Ovary (tissue), 10 donors: ENCODE measurements at places on chromosomes 7 and 10. TPM values are rescaled to one million over a fixed set of nuclear protein-coding genes. Genes with fewer than 3 reads are reported as not detected.
A peak's percentile ranks its signal among the peaks of the same experiment; 100 is the strongest.

DNA sequence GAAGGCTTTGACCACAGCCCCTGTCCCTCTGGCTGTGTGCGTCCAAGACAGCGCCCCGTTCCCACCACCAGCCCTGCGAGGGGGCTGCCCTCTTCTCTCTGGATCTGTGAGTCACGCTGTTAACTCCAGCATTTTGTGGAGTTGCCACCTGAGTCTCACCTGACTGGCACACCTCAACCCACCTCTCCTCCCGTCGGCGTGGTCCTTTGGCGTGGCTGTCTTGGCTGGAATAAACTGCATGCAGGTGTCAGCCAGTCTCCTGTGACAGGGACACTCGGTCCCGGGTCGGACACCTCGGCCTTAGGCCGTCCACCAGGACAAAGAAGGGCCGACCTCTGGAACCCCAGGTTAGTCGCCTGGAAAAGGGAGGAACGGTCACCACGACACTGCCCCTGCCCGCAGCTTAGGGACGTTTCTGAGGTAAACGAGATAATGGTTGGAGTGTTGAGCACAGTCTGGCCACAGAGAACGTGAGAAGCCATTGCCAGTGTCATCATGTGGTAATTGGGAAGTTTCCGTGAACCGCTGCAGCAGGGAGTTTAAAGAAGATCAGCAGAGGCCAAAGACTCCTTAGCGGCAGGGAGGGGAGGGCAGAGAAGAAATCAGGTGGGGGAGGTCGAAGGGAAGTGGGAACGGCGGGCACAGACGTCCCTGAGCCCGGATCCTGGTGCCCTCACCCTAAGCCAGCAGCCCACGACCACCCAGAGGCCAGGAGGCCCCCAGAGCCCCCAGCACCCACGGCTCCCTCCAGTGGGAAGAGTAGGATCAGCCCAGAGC, 73.6 kb upstream of the FAM20C start:
- peaks cover 10% of the 10 kb centered on the region for H3K4me1 ChIP-seq
- DNase-seq, result no peak
- no peak overlapping the region for H3K4me3 ChIP-seq
- no peaks in the 10 kb centered on the region for H3K36me3 ChIP-seq

- H3K36me3 ChIP-seq, result no peaks in the 10 kb centered on the region
- H3K4me3 ChIP-seq, result no peak overlapping the region
- no peak overlapping the region for H3K27ac ChIP-seq
- no peak for DNase-seq
- H3K4me1 ChIP-seq, result no peaks in the 10 kb centered on the region
These were observed 760.8 kb upstream of the CELF2 start for GRCh38 chr10:10256860-10257259.

DNA sequence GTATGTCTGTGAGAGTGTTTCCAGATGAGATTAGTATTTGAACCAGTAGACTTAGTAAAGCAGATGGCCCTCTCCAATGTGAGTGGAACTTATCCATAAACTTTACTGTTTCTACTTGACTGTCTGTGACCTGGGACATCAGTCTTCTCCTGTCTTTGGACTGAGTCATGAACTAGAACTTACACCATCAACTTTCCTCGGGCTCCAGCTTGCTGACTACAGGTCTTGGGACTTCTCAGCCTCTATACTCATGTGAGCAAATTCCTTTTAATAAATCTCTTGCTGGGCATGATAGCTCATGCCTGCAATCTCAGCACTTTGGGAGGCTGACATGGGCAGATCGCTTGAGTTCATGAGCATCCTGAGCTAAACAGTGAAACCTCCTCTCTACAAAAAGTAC, 25.7 kb upstream of the WAPL start:
- no peak overlapping the region for H3K27ac ChIP-seq
- no peak for DNase-seq
- H3K4me3 ChIP-seq, result no peak overlapping the region
- H3K36me3 ChIP-seq, result no peaks in the 10 kb centered on the region
- H3K4me1 ChIP-seq, result no peaks in the 10 kb centered on the region

The AQP1 gene
- 114 TPM for total RNA-seq

The MMRN2 gene
- total RNA-seq, result 14.4 TPM

DNA sequence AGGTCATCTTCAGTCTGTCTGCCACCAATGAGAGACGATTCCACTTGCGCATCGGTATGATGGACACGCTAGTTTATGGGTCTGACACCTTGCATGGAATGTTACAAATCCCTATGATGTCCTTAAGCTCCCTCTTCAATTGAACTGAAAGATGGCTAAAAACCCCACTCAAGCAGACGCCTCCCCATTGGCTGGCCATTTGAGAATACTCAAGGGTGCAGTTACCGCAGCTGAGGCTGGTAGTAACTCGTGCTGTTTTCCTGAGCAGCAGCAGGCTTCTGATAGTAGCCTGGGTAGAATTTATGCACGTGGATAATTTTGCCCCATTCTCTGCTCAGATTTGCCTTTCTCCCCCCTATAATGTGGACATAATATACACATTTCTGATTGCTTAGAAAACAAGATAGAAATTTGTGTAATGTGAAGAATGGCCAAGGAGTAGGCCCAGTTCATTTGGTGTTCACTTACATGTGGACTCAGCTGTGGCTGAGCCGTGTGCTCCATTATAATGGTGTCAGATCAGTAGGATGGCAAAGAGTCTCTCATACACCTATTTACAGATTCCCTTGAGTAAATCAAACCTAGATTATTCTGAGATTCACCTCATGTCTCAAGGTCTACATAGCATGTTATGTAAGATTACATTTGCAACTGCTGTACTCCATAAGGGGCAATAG, 142.8 kb downstream of the HIBADH start:
- no peak for DNase-seq
- no peaks in the 10 kb centered on the region for H3K4me1 ChIP-seq

DNA sequence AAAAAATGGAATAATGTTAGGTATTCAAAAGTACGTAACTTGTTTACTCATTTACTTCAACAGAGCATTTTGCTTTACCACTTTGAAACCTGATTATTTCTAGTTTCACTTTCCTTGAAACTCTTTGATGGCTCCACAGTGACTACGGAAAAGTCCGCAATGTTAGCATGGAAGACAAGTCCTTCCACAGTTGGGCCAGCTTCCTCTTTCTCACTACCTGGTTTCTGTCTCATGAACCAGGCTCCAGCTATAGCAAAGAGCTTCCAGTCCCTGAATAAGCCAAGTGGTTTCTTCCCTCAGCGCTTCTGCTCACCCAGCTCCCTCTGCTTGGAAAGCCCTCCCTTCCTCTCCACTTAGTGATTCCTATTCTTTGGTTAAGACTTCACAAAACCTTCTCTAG, 44.8 kb upstream of the SLC16A12 start:
- H3K27me3 ChIP-seq, result no peaks in the 10 kb centered on the region
- H3K4me3 ChIP-seq, result no peak overlapping the region
- DNase-seq, result no peak
- no peaks in the 10 kb centered on the region for H3K4me1 ChIP-seq

DNA sequence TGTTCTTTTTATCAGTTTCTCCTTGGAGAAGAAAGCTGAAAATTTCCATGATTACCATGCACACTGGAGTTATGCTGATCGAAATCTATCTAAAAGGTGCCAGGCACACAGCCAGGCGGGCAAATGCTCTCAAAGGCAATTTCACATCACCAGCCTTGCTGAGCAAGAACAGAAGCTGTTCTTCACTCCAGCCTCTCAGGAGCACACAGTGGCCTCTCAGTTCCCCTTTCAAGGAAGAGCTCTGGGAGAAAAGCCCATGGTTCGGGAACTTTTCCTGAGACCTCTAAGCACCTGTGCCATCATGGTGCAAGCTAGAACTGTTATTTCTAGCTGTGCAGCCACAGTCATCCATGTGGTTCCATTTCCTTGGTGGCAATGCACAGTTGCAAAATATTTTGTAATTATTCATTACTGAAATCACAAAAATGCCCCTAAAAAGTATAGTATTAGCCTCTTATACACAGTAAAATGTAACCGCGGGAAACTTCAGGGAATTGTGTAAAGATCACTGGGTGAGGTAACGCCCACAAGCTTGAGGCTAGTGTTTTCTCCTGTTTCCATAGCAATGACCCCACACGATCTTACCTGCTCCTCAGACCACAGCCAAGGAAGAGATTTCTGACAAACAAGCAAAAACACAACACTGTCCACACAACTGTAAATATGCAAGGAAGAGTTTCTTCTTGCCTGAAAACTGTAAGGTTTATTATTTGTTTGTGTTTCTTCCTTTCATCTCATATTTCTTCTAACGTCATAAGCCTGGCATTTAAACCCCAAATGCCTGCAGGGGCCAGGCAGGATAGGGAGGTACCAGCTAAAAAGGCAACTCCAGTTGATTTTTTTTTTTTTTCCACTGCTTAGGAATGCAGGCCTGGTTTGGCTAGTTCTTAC, 121.2 kb downstream of the FAM107B start:
- no peaks in the 10 kb centered on the region for H3K27me3 ChIP-seq
- H3K4me1 ChIP-seq, result peaks cover 5% of the 10 kb centered on the region
- no peak overlapping the region for H3K4me3 ChIP-seq
- H3K36me3 ChIP-seq, result no peaks in the 10 kb centered on the region

- DNase-seq, result no peak
- no peaks in the 10 kb centered on the region for H3K36me3 ChIP-seq
- H3K27ac ChIP-seq, result no peak overlapping the region
These were observed 22.3 kb upstream of the IL15RA start for GRCh38 chr10:5999440-6000165.

- DNase-seq, result no peak
- peaks cover 10% of the 10 kb centered on the region for H3K4me1 ChIP-seq
- H3K27ac ChIP-seq, result no peak overlapping the region
- H3K27me3 ChIP-seq, result no peaks in the 10 kb centered on the region
- no peak overlapping the region for H3K4me3 ChIP-seq
These were observed 44.4 kb downstream of the MCU start for GRCh38 chr10:72736176-72736827.

GRCh38 chr7:108201766-108202165, 71.6 kb upstream of the LAMB4 start:
- no peak overlapping the region for H3K4me3 ChIP-seq
- DNase-seq, result no peak
- no peaks in the 10 kb centered on the region for H3K27me3 ChIP-seq
- H3K4me1 ChIP-seq, result no peaks in the 10 kb centered on the region
- no peak overlapping the region for H3K27ac ChIP-seq

The MKI67 gene
- 3.6 TPM for total RNA-seq

DNA sequence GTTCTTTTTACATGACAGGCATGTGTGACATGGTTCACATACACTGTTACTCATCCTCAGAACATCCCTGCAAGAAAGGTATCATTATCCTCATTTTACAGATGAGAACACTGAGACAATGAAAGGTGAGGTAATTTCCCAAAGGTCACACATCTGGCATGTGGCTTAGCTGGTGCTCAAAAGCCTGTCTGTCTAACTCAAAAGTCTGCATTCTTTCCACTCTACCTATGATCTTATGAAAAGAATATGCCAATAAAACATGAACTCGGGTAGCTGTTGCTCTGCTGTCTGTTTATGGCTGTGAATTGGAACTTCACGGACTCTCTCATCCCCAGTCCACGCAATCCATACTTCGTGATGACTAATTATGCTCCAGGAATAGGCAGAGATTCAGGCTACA, 79.0 kb upstream of the ODAD2 start:
- no peaks in the 10 kb centered on the region for H3K36me3 ChIP-seq
- DNase-seq, result no peak
- no peak overlapping the region for H3K4me3 ChIP-seq

- no peaks in the 10 kb centered on the region for H3K27me3 ChIP-seq
- H3K36me3 ChIP-seq, result no peaks in the 10 kb centered on the region
- peaks cover 3% of the 10 kb centered on the region for H3K4me1 ChIP-seq
- no peak for DNase-seq
These were observed 31.4 kb downstream of the TCERG1L start for GRCh38 chr10:131280101-131280500.

The MSMB gene
- total RNA-seq, result not detected

- H3K36me3 ChIP-seq, result no peaks in the 10 kb centered on the region
- no peak for DNase-seq
- H3K4me1 ChIP-seq, result no peaks in the 10 kb centered on the region
- no peak overlapping the region for H3K27ac ChIP-seq
These were observed 35.5 kb upstream of the PTPRZ1 start for GRCh38 chr7:121837462-121837861.

DNA sequence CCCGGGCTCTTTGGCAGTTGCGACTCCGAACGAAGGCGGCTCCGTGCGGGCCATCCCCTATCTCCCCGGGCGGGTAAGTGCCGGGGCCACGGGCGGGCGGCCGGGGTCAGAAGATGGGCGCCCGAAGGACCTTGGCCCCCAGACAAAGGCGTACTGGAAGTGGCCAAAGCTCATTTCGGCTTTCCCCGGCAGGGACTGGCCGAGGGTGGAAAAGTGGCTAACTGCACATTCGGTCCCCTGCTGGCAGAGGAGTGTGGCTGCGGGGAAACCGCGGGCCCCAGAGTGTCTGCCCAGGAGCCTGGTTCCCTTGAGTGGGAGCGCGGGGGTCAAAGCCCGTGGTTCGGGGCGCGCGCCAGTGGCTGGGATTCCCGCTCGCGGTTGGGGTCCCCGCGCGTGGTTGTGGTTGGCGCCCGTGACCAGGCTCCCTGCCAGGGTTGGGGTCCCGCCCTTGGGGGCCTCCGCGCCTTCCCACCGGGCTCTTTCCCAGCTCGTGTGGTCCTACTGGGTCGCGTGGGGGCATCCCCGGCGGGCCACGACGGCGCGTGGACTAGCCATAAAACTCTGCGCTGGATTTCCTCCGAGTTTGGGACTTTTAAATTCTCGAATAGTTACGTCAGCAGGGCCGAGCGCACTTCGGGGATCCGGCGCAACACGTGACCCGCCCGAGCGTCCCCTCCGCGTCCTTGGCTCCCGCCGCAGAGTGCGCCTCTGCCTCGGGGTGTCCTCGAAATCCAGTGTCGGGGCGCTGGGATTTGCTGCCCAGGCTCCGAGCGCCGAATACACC, 124.4 kb downstream of the TACC2 start:
- H3K36me3 ChIP-seq, result no peaks in the 10 kb centered on the region
- peaks cover 6% of the 10 kb centered on the region for H3K4me1 ChIP-seq
- peak overlapping the region; percentile 59 for H3K4me3 ChIP-seq

The KCND2 gene
- total RNA-seq, result 3.9 TPM

The PLCE1 gene
- total RNA-seq, result 9.7 TPM

DNA sequence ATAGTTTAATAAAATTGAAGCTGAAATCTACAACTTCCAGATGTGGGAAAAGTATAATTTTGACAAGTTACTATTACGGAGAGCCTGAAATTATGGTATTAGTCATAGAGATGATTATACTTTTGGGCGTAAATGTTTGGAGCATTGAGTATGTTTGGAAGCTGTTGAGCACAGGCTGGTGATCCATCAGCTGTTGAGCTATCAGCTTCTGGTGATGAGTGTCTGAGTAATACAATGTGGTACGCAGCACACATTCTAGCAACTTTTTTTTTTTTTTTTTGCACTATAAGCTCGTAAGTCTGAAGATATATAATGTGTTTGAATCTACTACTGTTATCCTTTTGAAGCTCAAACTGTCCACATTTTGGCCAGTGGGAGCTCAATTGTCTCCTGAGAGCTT, 123.4 kb downstream of the ATE1 start:
- no peaks in the 10 kb centered on the region for H3K36me3 ChIP-seq
- H3K4me1 ChIP-seq, result peaks cover 3% of the 10 kb centered on the region
- no peaks in the 10 kb centered on the region for H3K27me3 ChIP-seq
- no peak overlapping the region for H3K4me3 ChIP-seq
